NCI-H1436 treated with DMSO at 0.1 percent for 48 hours (cell line): ENCODE measurements at places on chromosomes 11 and 22.

GRCh38 chr11:124923296-124923695, 4.2 kb downstream of the HEPN1 start:
- DNase-seq = no peak

DNA sequence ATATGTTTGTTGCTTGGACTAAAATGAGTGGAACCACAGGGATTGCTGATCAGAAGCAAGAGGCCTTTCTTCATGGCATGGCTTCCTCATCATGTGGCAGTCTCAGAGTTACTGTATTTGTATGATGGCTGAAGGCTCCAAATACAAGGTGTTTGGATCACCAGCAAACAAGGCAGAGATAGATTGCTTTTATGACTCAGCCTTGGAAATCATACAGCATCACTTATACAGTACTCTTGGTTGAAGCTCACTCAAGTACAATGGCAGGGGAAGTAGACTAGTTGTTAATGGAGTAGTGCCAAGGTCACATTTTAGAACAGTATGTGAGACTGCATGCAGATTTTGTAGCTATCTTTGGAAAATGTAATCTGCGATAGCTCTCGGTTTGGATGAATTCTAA, 16.6 kb downstream of the CAPRIN1 start:
- no peak for DNase-seq

DNA sequence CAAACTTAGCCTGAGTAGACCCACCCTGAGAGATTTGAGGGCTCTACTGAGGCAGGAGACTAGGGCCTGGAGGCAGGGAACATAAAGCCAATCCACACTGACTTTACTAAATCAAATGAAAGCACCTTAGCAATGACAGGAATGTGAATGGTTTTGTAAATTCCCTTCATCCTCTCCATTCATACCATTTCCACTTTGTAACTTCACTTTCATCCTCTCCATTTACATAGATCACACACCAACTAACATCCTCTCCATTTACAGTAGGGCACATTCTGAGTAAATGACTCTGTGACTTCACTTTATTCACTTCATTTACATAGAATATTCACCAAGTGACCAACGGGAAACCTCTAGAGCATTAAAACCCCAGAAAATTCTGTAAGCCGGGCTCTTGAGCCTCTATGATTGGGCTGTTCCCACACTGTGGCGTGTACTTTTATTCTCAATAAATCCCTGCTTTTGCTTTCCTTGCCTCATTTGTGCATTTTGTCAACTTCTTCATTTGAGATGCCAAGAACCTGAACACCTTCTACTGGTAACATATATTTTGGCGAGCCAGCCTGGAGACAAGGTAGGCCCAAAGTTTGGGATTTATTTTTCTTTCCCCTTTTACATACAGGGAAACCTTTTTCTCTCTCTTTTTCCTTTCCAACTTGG, 82.9 kb downstream of the PIWIL4 start:
- no peak for DNase-seq

- no peak for DNase-seq
Measured at GRCh38 chr11:101931692-101932091, 15.4 kb upstream of the ANGPTL5 start.

DNA sequence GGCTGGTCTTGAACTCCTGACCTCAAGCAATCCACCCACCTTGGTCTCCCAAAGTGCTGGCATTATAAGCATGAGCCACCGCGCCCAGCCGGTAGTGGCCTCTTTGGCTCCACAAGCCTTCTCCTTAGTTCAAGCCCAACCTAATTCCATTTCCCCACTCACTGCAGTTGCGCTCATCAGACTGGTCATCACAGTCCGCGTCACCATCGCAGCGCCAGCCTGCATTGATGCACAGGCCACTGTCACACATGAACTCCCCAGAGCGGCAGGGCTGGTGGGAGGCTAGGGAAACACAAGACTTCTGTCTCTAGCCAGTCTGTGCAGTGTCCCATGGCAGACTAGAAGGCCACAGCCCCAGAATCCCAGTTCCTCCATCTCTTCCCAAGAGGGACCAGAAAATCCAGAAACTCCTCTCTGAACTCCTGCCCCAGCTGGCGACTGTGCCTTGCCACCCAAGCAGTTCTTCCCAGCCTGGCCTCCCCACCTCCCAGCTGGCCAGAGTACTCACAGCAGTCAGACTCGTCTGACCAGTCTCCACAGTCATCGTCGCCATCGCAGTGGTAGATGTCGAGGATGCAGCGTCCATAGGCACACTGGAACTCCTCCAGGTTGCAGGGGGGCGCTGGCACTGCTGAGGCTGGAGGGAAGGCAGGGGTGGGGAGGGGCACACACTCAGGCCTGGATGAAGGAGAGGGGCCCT, 19.8 kb downstream of the LRP4 start:
- DNase-seq = no peak
